Stimulated activated naive B cell treated with anti-CD40 and anti-IgM and Interleukin-4, amounts not matched to agents 10 μg/mL and 1 μg/mL and 100 μg/mL, for 72 hours (primary cell): ENCODE measurements at places on chromosomes 13 and 19.

DNA sequence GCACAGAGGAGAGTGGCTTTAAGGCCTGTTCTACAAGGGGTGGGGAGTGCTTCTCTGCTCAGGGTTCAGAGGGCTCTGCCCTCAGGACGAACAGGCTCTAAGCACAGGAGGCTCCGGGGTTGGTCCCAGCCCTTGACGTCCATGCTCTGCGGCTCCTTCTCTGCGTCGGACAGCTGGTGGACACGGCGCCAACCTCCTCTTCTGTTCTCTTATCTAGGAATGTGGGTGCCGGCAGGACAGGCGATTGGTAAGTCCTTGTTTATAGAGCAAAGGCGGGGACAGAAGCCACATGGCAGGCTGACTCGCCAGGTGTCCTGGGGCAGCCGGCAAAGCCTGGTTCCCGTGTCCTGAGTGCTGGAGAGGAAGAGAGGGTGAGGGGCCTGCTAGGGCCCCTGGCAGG lies 8.4 kb upstream of the RPS15 start:
- no peak for DNase-seq

GRCh38 chr19:4851551-4852290 lies 15.7 kb downstream of the PLIN3 start:
- peak; percentile 60 for DNase-seq

- DNase-seq: no peak
These were observed 54.9 kb downstream of the SLITRK1 start for GRCh38 chr13:83827338-83827737.

- DNase-seq: peak; percentile 32
These were observed 26.3 kb downstream of the ZNF844 start for GRCh38 chr19:12090807-12091206.

DNA sequence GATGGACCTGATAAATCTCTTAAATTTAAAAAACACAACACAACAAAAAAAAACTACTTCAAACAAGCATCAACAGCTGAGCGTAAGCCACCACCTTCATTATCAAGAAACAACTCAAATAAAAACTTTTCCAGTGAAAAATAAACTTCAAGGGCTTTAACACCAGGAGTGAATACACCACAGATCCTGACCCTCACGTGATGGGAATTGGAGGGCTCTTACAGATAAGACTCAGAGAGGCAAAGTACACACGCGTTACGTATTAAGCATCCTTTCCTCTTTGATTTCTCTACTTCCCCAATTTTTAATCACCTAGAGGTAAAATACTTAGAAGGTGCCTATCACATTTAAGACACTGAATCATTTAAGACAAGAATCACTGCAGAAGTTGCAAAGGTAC lies 573 bp upstream of the STARD13 start:
- DNase-seq: no peak

DNA sequence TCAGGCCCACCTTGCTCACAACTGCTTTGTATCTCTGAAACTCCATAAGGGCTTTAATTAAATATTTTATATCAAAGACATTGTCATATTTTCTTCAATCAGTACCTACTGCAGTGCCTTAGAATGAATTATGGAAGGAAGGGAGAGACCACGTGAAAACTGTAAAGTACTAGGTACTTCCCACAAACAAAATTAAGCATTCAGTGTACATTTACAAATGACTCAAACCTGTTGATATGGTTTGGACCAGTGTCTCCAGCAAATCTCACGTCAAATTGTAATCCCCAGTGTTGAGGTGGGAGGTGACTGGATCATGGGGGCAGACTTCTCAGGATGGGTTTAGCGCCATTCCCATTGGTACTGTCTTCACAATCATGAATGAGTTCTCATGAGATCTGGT lies 23.2 kb downstream of the KCTD12 start:
- no peak for DNase-seq
